Kidney capillary endothelial cell (primary cell): ENCODE measurements at places on chromosomes 2 and 18.

DNA sequence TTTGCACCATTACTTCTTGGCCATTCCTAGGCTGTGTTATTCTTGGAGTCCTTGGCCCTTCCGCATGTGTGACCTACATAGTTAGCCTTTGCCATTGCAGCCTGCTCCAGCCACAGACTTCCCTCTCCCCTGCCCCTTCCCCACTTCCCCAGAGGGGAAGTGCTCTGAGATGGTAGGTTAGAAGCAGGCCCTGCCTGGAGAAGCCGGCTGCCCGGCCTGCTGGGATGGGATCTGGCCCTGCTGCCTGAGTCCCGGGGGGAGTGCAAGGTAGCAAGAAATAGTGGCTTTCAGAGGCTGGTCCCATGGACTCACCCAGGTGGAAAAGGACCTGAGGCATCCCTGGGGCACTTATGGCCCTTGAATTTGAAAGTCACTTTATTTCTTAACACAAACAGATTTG lies 28.4 kb upstream of the OTOF start:
- no peak for DNase-seq

GRCh38 chr2:224219781-224220180 lies 180.7 kb upstream of the SERPINE2 start:
- no peak for DNase-seq

- DNase-seq = no peak
Observed at GRCh38 chr2:232361646-232362045, 16.9 kb upstream of the ALPP start.

- DNase-seq = no peak
Observed at GRCh38 chr2:15048000-15048399, 415.5 kb downstream of the LRATD1 start.

DNA sequence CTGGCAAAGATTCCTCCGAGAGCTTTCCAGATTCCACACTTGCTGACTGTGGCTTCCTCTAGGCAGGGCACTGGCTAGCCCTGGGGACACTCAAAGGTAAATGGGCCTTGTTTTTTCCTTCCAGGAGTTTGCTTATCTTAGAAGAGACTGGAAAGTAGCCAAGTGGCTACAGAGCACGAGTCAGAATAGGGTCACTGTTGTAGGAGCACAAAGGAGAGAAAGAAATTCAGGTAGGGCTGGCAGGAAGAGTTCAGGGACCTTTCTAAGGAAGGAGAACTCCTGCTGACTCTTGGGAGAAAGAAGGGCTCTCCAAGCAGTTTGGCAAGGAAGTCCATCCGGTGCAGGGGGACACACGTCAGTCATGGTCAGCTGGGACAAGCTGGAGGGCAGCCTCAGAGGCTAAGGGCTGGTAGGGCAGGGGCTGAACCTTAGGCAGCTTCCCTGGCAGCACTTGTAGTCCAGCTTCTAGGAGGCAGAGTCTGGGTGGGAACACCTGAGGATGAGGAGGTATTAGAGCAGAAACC lies 39.5 kb downstream of the NIFK start:
- peak; percentile 51 for DNase-seq

GRCh38 chr2:207617011-207617671 lies 8.1 kb downstream of the METTL21A start:
- DNase-seq = peak; percentile 82

GRCh38 chr18:54561706-54562267 lies 29.3 kb upstream of the DYNAP start:
- no peak for DNase-seq

DNA sequence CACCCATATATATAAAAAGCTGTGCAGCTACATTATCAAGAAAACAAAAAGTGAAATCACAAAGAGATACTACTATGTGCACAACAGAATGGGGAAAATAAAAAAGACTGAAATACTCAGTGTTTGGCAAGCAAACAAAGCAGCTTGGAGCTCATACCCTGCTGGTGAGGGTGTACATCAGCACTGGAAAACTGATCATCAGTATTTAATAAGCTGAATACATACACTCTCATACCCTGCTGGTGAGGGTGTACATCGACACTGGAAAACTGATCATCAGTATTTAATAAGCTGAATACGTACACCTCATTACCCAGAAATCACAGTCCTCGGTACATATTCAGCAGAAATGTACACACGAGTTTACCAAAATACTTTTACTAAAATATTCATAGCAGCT lies 220.8 kb downstream of the SPP2 start:
- DNase-seq = no peak

- no peak for DNase-seq
Observed at GRCh38 chr2:214550786-214551185, 139.9 kb downstream of the VWC2L start.

- DNase-seq = no peak
Observed at GRCh38 chr2:241070811-241071676, 31.0 kb downstream of the MTERF4 start.

GRCh38 chr18:51342815-51343214 lies 145.3 kb upstream of the MEX3C start:
- DNase-seq = no peak

- DNase-seq = no peak
Observed at GRCh38 chr2:97723156-97724072, 10.0 kb downstream of the ZAP70 start.

DNA sequence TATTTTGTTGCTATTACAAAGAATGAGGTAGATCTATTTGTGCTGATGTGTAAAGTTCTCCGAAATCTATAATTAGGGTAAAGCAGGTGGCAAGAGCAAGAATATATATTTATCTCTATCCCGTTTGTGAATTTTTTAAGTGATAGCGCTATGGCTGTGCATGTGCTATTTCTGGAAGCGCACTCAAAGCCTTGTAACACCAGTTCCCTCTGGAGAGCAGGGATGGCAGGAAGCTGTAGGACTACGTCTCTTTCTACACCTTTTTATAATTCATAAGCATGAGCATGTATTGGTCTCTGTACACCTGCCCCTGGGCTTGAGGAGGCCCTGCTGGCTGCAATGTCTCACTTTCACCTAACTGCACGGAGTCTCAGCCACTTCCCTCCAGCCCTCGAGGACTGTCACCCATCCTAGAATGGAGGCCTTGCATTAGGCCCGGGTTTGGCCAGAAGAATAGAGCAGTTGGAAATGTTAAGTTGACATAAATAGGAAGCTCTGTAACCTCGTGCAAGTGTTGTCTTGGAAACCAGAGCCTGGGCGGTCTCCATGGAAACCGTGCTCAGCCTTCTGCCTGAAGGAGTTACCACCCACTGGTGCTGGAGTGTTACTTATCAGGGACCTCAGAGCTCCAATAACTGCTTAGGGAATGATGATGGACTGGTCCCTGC lies 20.9 kb downstream of the ITM2C start:
- DNase-seq = no peak

DNA sequence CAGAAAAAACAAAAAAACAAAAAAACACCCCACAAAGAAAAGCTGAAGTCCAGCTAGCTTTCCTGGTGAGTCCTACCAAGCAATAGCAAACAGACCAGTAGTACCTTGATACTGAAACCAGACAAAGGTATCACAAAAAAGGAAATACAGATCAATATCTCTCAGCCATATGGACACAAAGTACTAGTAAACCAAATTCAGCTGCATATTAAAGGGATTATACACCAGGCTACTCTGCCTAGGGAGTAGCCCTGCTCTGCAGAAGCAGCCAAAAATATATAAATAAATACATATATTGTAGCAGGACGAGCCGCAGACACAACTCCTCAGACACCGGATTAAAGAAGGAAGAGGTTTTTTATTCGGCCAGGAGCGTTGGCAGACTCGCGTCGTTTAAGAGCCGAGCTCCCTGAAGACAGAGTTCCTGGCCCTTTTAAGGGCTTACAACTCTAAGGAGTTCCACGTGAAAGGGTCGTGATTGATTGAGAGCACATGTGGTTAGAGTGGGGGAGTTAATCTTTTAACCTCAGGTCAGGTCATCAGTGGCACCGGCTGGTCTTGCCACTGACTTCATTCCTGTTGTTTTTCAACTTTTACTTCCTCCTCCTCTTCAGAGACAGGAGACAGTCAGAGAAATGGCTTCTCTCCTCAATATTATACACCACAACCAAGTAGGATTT lies 38.4 kb upstream of the DTNB start:
- no peak for DNase-seq

- peak; percentile 85 for DNase-seq
Observed at GRCh38 chr18:75408554-75409506, 18.7 kb downstream of the SMIM21 start.

DNA sequence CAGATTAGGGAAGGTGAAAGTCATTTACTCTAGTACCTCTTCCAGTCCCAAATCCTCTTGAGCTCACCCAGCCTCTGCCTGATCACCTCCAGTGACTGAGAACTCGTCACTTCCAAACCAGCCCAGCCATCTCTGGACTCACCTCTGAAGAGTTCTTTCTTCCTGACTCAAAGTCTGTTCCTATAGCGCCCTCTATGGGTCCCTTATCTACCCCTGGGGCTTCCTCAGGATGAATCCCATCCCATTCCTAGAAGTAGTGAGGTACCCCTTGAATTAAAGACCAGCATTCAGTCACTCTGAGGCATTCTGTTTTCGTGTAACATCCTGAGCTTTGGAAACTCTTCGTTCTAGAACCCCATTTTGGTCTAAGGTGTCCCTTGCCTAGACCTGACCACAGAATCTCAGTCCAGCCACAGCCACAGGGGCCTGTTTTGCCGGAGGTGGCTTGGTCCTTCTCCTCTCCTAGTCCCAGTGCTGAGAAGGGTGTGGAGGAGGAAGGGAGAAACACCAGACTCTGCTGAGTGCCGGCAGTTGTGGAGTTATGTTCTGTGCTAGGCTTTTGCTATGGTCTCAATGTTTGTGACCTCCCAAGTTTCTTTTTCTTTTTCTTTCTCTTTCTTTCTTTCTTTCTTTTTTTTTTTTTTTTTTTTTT lies 32.7 kb downstream of the SIX3 start:
- peak; percentile 52 for DNase-seq
